Neural crest cell (in vitro differentiated cells): ENCODE measurements at places on chromosomes 12 and 14.

DNA sequence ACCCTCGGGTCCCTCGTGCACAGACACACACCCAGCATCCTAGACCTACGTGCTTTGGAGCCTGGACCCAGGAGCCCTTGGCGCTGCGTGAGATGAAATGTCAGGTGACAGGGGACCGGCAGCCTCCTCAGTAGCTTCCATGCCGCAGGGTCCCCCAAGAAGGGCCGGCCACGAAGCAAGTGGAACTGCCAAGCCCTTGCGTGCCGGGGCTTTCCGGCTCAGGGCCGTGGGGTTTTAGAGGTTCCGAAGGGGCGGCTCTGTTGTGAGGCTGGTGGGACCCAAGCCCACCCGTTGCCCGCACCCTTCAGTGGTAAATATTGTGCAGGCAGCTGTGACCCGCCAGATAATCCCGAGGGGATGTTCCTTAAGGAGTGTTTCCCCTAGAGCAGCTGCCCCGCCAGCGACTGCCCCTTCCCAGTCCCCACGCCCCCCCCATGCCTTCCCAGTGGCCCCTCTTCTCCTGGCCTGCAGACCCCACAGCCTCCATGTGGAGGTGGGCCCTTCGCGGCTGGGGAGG, 133.7 kb downstream of the ADGRD1 start:
- H3K27me3 ChIP-seq = no peaks in the 10 kb centered on the region
- H3K36me3 ChIP-seq = no peaks in the 10 kb centered on the region
- DNase-seq = no peak

DNA sequence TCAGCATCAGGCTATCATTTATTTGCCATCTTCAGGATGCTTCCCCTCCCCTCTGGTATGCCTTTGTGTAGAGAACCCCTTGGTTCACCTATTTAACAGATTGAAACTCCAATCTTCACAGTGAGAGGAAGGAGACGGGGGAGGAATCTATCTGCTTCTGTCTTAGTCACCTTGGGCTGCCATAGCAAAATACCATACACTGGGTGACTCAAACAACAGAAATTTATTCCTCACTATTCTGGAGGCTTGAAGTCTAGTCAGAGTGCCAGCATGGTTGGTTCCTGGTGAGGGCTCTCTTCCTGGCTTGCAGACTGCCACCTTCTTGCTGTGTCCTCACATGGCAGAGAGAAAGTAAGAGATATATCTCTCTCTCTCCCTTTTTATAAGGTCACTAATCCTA, 13.5 kb upstream of the EML1 start:
- H3K27me3 ChIP-seq = peaks cover 13% of the 10 kb centered on the region
- no peak overlapping the region for H3K4me3 ChIP-seq
- DNase-seq = no peak

- H3K4me1 ChIP-seq = peaks cover 46% of the 10 kb centered on the region
- peak overlapping the region; percentile 86 for H3K27ac ChIP-seq
- no peaks in the 10 kb centered on the region for H3K27me3 ChIP-seq
- H3K36me3 ChIP-seq = no peaks in the 10 kb centered on the region
- DNase-seq = no peak
Observed at GRCh38 chr14:56057767-56058166, 60.4 kb upstream of the PELI2 start.

DNA sequence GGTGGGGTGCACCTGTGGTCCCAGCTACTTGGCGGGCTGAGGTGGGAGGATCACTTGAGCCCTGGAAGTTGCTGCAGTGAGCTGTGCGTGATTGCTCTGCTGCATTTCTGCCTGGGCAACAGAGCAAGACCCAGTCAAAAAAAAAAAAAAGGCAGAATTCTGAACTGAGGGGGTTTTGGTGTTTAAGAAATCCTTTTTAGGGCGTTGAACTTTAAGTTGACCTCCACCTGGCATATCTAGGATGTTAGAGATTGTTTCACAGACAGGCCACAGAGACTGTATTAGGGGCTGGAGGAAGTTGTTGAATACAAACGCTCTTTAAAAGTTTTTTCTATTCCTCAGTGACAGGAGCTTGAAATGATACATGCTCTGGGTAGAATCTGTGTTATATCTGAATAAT, 60.5 kb downstream of the FBXW8 start:
- H3K4me1 ChIP-seq = peaks cover 20% of the 10 kb centered on the region
- no peak overlapping the region for H3K27ac ChIP-seq
- no peak for DNase-seq
- H3K27me3 ChIP-seq = no peaks in the 10 kb centered on the region
- peaks cover 16% of the 10 kb centered on the region for H3K36me3 ChIP-seq

DNA sequence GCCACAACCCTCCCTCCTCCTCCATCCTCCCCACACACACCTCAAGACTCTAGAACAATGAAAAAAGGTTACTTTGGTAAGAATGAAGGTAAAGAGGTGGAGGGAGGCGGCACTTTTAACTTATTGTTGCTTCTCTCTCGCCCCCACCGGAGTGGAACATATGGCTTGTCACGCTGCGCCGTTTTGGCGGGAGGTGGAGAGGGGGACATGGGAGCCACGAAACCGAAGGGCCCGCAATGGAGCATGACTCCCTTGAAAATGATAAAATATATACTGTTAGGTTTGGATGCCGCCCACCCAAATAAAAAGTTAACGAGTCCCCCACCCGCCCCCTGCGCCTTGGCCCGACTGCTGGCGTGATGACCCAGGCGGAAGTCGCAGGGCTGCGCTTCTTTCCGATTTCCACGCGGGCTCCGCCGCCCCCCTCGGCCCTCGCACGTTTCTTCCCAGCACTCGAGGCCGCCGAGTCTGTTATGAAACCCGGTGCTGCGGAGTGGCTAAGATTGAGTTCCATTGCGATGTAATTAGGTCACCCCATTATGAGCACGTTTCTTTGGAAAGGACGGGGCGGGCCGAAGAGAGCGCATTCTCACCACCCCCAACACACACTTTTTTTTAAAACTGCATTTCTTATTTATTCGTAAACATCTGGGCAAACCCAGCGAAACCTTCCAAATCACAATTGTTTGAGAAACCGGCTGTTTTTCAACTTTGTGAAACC, 1.4 kb upstream of the ZFP36L1 start:
- no peak for DNase-seq
- H3K4me1 ChIP-seq = peaks cover 59% of the 10 kb centered on the region
- H3K4me3 ChIP-seq = peak overlapping the region; percentile 98
- H3K36me3 ChIP-seq = peaks cover 41% of the 10 kb centered on the region
- peaks cover 50% of the 10 kb centered on the region for H3K27me3 ChIP-seq
